ENCODE measurements at places on chromosomes 2 and 18.

DNA sequence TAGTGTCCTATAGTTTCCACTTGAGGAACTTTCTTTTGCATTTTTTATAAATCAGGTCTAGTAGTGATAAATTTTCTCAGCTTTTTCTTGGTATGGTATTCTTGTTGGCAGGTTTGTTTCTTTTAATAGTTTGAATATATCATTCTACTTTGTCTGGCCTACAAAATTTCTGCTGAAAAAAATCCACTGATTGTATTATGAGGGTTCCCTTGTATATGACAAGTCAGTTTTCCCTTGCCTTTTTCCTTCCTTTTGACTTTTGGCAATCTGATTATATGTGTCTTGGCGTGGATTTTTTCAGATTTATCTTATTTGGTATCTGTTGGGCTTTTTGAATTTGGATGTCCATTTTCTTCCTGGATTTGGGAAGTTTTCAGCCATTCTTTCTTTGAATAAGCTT, 41.9 kb downstream of the MOCOS start:
- DNase-seq = no peak

DNA sequence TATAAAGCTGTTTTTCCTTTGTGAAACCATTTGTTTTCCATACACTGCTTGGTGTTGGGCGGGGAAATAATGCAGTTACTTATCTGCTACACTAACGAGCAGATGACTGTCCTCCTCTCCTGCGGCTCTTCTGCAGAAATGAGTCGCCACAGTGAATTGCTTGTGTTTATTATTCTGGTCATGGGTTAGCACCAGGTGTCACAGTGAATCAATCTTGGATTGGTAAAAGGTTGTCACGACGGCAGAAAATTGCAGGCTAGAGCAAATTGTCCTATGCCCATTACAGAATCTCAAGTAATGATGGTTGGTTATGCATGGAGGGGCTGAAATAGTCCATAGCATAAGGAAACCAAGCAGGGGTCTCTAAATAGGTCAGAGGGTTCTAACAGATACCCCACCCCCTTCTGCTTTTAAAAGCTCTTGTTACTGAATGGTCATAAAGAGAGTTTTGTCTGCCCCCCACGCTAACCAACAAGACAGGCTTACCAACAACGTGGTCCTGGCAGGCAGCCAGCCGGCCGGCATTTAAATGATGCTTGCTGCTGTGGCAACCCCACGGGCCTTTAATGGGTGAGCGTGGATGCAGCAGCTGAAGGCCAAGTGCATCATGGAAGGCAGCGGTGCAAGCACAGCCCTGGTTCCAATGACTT, 29.5 kb downstream of the RAB31 start:
- DNase-seq = no peak

DNA sequence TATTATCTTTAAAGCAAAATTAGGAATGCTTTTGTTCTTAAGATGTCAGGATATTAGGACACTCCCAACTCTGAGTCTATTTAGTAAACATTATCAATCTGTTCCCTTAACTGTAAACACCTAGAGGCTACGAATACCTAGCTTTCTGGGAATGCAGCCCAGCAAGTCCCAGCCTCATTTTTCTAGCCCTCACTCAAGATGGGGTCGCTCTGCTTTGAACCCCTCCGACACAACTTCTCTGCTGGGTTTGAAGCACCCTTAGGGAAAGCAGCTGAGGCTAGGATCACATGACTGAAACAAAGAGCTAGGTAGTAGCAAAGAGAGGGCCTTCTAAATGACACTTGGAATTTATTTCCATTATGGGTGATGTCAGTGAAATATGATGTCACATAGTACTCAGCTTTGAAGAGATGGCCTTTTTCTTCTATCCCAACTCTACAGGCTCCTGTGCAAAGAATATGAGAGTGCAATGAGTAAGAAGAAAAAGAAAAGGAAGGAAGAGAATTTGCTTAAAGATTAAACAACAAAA, 114.7 kb downstream of the CSRNP3 start:
- peak; percentile 93 for DNase-seq

DNA sequence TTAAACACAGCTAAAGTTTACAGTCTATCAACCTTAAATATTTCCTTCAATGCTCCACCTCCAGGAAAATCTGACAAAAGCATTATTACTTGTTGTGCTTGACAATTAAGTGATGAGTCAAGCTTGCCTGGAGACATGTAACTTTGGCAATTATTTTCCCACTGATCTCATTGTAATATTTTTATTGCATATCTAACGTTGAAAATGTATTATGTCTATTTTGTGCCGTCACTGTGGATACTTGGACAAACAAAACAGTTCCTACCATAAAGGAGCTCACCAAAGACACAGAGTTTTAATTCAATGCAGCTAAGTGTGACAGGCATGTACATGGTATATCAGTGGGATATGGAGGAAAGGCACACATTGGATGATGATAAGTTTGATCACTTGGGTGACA, 24.7 kb downstream of the RNF103 start:
- DNase-seq = no peak

GRCh38 chr2:122451040-122451439, 695.6 kb downstream of the TSN start:
- peak; percentile 32 for DNase-seq

- peak; percentile 78 for DNase-seq
Measured at GRCh38 chr2:120661551-120661950, 74.1 kb upstream of the GLI2 start.

DNA sequence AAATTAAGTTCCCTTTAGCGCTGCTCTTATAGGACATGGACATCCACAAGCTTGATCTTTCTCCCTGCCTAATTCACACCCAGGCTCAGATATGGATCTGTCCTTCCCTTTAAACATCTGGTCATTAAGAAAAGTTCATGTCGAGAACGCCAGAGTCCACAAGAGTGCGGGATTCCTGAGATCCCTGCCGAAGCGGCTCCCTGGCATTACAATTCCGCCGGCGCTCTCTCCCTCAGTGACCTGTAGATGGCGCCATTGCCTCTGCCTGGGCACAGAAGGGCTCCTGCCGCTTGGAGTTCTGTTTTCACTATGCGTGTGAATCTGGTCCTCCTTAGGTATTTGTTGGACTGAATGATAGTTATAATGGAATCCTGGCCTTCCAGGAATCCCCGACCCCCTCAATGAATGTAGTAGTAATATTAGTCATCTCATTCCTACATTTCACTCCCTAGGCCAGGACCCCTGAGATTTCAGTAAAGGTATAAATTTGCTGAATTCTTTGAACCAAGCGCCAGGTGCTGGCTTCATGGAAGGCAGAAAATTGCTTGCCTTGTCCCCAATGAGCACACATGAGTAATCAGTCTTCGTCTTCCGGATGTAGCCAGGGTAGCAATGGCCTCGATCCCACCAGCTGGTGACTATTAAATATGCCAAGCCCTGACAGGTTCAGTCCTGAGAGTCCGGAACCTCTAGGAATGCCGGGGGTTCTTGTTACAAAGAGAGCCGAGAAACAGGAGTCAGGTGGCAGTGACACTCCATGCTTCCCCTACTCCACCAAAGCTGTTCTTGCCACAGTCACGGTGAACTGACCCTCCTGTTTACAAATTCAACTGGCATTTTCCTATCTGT, 26.4 kb upstream of the CD207 start:
- DNase-seq = peak; percentile 94

DNA sequence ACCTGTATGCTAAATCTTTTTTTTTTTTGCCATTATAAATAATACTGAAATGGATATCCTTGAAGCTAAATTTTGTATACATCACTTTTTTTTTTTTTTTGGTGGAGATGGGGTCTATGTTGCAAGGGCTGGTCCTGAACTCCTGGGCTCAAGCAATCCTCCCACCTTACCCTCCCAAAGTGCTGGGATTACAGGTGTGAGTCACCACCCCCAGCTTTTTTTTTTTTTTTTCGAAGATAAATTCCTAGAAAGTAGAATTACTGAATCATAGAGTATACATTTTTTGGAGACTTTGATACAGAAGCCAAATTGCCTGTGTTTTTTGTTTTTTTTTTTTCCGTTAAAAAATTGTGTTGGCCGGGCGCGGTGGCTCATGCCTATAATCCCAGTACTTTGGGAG, 51.0 kb upstream of the MCFD2 start:
- DNase-seq = no peak

DNA sequence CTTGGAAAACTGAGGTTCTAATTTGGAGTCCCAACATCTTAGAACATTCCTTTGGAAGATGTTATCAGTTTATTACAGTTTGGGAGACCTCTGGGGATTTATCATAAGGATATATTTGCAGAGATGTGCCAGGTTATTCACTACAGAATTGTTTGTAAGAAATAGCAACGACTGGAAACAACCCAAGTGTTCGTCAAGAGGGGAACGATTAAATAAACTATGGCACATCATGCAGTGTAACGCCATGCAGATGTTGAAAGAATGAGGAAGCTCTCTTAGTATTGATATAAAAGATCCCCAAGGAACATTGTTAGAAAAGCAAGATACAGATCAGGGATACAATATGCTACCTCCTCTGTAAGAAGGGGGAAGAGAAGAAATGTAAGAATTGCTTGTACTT, 210.6 kb downstream of the TMEM247 start:
- no peak for DNase-seq

DNA sequence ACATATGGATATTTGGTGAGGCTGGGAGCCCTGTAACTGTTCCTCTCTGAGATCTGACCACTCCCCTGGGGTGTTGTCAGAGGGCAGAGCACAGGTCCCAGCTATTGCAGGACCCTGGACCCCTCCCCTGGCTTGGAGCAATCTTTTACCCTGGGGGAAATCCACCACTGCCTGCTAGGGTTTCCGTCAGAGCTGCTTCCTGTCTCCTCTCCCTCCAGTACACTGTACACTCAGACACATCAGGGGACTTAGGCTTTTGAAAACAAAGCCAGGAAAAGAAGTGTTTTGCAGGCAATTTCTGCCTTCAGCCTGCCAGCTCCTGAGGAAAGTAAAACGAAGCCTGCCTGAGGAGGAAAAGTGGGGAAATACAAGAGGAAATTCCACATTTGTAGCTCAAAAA, 13.2 kb upstream of the CEP68 start:
- no peak for DNase-seq

GRCh38 chr2:59176737-59177136, 935.6 kb upstream of the FANCL start:
- no peak for DNase-seq

GRCh38 chr2:207320381-207321159, 154.8 kb upstream of the KLF7 start:
- no peak for DNase-seq

GRCh38 chr18:9827211-9827792, 58.5 kb upstream of the TXNDC2 start:
- no peak for DNase-seq

GRCh38 chr2:43391878-43392215, 165.4 kb upstream of the ZFP36L2 start:
- DNase-seq = no peak

- DNase-seq = no peak
Measured at GRCh38 chr2:128734521-128735295, 416.0 kb upstream of the HS6ST1 start.

DNA sequence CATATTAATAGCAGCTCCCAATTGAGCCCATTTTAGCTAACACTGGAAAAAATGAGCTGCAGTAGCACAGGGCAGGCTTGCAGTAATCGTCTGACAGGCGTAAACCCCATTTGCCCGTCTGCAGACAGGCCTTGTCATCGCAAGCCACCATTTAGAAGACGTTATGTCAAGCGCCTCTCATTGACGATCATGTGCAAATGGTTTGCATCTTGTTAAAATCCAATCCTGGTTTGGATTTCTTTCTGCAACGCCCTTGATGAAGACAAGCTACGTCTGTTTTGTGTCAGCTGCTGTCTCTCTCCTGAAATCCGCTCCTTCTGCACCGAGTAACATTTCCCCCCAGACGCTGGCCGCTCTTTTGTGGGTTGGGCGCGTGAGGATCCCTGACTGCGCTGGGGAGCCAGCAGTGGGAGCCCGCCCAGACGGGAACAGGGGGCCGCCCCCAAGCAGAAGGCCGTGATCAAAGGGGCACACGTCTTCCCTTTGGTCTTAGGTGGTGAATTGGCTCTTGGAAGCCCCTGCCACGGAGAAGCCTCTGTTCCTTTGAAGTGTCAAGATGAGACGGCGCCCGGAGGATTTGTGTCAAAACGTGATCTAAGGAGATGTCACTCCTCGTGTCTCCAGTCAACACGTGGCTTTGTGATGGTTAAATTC, 84.2 kb upstream of the GPC1 start:
- peak; percentile 31 for DNase-seq

DNA sequence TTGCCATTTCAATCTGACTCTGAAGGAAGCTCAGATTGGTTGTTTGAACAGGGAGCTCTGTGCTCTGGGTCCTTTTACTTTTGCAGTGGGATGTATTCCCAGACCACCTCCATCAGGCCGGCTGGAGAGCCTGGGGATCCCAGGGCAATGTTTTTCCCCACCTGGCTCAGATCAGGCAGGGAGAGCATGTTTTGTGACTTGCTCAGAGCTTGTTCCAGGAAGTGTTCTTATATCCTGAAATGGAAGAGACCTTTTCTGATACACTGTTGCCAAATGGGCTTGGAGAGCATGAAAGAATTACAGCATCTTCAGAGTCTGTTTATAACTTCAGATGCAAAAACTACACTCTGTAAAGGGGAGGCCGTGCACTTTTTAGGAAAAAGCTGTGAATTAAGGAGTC, 56.0 kb downstream of the LIPG start:
- no peak for DNase-seq

DNA sequence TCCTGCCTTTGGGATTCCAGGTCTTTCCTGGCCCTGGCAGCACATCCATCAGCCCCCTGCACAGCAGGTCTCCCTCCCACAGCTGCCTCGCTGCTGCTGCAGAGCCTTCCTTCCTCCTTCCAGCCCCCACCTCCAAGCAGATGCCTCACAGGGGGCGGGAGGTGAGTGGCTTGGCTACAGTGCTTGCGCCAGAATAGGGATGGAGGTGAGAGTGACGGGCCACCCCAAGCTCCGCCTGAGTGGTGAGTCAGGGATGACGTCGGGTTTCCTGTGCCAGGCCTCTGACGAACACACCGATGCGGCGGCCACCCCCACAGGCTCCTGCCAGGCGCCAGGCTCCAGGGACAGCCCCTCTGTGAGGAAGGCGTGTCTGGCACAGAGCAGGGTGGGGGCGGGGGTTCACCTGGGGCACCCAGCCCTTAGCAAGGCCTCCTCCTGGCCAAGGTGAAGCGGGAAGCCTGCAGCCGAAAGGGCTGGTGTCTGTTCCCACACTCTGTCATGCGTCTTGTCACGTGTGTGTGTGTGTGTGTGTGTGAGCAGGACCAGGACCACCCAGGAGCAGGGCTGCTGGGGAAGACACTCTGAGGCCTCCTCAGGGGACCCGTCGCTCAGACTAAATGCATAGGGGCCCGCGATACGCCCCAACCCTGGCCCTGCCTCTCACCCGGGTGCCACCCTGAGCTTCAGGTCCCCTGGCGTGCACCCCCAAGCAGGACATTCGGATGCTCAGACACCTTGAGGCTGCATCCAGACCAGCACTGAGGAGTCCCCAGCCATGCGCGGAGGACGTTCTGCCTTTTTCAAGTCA, 3.4 kb upstream of the DUSP2 start:
- peak; percentile 87 for DNase-seq

- no peak for DNase-seq
Measured at GRCh38 chr2:232954691-232955090, 58.4 kb downstream of the NGEF start.

GRCh38 chr2:40284797-40285196, 167.1 kb downstream of the SLC8A1 start:
- DNase-seq = no peak

DNA sequence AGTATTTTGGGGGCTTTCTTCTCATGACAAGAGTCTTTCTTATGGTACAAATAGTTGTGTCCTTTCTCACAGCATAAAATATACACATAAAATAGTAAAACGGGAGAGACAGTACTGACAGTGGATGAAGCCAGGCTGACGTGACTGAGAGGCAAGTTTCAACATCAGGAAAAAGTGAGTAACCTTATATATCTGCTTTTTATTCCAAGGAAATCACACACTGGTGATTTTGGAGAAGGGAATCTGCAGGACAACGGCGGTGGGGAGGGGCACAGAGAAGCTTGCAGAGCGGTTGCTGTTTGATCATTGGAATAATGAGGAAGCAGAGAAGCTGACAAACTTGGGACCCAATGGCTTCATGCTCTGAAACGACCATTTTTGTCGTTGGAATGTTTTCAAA, 130.6 kb upstream of the ZNF236 start:
- no peak for DNase-seq

Measured in ELF-1 (cell line).